ENCODE measurements at places on chromosomes 7 and 10.

DNA sequence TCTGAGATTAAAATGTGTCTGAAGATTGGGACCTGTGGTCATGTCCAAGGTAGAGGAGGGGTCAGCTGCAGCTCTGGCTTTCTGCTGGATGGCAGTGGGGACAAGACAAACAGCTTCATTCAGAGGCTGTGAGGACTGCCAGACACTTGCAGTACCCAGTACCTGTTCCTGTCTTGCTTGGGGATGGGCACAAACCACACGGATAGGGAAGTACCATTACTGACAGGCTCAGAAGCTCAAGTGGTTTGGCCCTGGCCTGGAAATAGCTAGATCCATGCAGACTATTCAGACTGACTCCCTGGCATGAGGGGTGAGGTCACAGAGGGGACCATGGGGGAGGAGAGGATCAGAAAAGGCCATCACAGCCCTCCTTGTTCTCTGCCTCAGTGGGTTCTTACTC is 56.0 kb upstream of the COMTD1 start:
- peak; percentile 32 for DNase-seq

- no peak for DNase-seq
Observed at GRCh38 chr7:132023466-132023865, 467.0 kb upstream of the PODXL start.

GRCh38 chr7:45000093-45001032 is at the start of gene CCM2:
TSS of gene CCM2 (plus strand) at chr7:45000201. CDS start at chr7:45000334, 133 bp downstream.
- DNase-seq: no peak

DNA sequence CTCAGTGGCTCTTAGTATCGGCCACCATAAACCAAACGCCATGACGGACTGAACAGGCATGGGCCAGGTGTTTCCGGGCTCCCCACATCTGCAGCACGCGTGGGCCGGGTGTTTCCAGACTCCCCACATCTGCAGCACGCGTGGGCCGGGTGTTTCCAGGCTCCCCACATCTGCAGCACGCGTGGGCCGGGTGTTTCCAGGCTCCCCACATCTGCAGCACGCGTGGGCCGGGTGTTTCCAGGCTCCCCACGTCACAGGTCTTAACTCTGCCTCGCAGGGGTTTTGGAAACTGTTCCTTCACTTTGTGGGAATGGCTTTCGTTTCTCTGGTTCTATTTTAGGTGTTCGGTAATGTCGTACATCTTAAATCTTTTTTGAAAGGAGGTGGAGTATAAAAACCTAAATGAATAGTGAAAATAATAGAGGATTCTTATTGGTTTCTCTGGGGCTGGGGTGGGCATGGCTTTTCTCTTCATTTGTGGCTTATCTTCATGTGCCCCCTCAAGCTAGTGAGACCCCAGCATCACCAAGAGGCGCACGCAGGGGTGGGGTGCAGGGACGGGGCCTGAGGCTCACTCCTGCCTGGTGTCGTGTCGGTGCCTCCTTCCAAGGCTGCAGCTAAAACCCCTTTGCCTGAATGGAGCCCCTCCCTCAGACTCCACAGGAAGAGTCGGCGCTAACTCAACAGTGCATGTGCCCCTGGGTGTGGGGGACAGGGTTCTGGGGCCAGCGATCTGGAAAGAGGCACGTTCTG is 126.3 kb downstream of the WDR37 start:
- DNase-seq: no peak

DNA sequence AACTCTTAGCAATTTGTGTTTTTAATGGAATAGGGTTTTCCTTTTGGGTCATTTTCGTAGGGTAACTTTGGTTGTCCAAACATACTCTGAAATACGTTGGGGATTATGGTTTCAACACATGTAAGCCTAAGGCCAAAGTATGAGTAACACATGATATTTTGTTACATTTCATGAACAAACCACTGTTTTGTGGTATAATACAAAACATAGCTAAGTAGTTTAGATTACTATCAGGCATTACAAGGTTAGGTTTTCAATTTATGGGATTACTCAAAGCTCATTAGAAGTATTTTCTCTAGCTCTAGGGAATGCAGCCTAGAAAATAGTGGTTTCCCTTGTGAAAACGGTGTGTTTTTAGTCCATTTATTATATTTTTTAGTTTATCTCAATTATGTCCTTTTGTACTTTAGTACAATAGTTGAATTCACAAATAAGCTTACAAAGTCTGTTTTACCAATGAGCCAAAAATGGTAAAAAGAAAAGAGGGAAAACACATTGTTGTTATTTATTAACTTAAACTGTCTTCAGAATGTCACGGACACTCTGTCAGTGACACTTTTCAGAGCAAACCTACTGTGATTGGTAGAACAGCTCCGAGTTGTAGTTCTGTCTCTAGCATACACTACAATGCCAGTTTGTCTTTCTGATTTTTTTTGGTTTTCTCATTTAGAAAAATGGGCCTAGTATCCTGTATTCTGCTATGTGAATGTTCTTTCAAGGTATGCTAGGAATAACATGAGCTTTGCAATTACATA is 473.7 kb downstream of the SUGCT start:
- no peak for DNase-seq

- no peak for DNase-seq
Observed at GRCh38 chr10:116699049-116699448, 43.3 kb downstream of the HSPA12A start.

DNA sequence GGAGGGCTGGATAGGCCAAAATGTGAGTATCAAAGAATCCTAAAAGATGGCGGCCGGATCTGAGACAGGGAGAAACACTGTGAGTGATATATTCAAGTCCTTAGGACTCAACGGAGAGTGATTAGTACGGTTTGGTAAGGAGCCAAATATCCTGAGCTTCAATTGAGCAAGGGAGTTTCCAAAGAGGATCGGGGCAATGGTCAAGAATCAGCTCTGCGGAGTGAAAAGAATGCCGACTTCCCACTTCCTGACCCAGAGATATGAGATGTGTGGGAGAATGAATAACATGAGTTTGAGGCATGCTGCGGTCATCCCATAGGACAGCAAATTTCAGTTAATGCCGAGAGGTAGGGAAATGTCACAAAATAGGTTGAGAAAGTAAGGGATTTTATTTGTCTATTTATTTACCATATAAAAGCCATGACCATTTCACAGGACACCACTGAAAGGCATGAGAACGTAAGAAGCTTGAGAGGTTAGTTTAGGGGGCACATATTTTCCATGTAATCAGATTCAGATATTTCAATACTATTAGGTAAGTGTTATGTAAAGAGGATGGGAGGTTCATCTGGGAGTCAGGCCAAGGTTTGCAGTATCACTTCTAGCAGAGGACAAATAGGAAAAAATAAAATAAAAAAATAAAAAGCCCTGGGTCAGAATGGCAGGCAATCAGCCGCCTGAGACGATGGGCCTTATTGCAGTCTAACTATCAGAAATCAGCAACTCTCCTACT is 165.6 kb downstream of the HGF start:
- no peak for DNase-seq

Data from KBM-7 (cell line).